GM18507 (cell line): ENCODE measurements at places on chromosomes 3 and 15.

- DNase-seq = no peak
These were observed 187.2 kb downstream of the OSBPL10 start for GRCh38 chr3:31793821-31794220.

GRCh38 chr3:138440121-138440521, 5.7 kb downstream of the ESYT3 start:
- DNase-seq = no peak

DNA sequence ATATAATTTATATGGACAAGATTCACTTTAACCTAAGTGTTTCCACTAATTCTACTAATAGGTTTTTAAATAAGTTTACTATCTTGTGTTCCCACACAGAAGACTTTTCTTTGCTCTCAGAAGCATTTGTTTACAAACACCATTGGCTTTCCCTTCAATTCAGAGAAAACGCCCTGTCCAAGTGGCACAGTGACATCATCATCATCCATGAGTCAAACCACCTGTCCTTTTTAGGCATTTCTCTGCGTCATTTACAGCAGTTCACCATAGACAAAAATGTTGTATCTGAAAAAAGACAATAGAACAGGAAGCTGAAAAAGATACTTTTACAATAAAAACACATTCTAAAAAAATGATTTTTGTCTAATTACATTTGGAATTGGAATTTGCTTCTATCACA, 9.3 kb upstream of the BCL2L10 start:
- no peak for DNase-seq

DNA sequence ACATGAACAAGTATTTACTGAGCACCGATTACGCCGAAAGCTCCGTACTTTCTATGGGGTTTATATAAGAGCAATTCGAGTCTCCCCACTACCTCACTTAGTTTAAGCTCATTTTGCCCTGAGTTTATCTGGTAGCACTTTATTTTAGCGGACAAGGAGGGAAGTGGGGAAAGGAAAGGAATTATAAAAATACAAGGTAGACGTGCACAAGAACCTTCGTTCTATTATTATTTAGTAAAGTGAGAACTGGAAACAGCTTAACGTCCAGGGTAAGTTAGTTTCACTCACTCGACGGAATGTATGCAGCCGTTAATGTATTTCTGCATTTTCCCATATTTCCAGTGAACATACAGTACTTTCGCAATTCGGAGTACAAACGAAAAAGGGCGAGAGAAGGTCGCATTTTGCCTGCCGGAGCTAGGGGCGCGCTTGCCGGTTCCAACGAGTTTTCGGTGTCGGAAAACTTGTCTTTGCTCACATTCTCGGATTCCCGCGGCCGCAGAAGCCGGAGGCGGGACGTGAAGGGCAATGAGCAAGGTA, 1.2 kb upstream of the STT3B start:
- no peak for DNase-seq

DNA sequence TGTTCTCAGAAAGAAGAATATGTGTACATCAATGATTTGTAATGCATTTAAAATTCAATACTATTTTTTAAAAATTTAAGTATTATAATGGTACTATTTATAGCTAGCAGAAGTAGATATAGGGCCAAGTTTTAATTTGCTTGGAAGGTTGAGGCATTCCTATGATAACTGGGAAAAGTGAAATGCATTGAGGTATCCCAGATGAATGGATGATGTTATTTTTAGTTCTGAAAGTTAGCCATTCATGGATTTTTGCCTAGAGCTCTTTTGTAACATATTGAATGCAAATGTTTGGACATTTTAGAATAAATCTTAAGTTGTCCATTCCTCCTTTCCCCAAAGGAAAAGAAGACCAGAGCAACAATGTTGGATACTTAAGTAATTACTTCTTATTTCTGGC, 47.6 kb downstream of the GAP43 start:
- no peak for DNase-seq

GRCh38 chr3:45330510-45331295, 57.7 kb upstream of the LARS2 start:
- no peak for DNase-seq

GRCh38 chr15:42156243-42156922, at the start of gene PLA2G4F:
TSS of gene PLA2G4F (minus strand) at chr15:42156636. CDS start at chr15:42156549, 87 bp downstream.
- no peak for DNase-seq

DNA sequence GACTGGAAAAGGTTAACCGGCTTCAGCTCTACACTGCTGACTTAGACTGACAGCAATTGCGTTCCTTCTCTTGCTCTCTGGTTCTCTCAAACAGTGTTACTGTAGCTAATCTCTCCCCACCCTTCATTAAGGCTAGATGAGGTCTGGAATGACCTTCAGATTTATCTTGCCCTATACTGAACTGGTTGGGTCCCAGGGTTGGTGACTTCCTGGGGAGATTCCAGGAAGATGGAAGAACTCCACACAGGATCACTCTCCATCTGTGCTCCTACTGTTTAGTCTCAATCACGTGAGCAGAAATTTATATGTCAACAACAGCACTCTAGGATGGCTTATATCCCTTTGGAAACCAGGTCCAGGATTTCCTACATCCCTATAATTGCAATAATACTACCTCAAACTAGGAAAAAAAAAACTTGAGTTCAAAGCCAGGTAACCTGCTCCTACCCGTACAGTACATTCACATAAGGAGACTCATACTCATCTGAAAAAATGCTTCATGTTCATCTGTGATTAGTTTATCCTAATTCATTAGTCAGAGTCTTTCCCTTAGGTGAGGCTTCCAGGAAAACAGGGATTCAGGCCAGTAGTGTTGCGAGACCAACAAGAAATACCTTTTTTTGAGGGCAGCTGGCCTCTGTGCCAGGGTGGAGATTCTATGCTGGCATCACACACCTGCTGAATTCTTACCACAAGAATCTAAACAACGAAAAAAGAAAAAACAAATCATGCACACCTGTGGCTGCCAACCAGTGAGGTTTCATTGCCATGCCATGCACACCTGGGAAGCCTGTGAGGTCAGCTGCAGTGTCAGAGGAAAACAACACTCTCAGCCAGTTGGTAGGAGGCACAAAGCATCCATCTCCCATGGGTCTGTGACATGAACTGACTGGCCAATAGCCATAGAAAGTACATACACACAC, 297.3 kb downstream of the MECOM start:
- DNase-seq = no peak

GRCh38 chr15:68412218-68412617, 19.7 kb downstream of the ITGA11 start:
- no peak for DNase-seq

- DNase-seq = no peak
These were observed 35.4 kb downstream of the GYG1 start for GRCh38 chr3:149026718-149027117.

DNA sequence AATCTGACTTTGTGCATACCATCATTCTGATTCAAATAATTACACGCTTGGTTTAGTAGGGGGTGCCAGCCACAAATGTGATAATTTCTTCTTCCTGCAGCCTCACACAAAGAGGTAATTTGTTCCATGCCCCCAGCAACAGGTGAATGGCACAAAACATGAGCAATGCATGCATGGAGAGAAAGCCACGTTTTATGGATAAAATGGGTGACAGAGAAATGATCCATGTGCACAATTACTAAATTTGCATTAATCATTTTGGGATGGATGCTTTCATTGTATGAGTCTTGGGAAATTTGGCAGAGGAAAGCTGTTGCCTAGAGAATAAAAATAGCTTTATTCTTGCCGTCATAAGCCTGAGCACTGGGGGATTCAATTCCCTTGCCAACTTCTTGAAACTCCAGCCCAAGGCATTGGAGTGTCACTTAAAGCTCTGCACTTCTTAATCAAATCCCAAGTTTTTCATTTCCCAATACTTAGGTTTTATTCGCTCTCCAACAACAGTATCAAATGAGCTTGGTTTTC, 411.6 kb downstream of the GBE1 start:
- no peak for DNase-seq

- DNase-seq = no peak
These were observed 663.7 kb downstream of the AGBL1 start for GRCh38 chr15:86743283-86743903.

- DNase-seq = no peak
These were observed 256.0 kb upstream of the STAC start for GRCh38 chr3:36124118-36124796.

GRCh38 chr15:93985925-93986324, 245.4 kb upstream of the MCTP2 start:
- no peak for DNase-seq

- DNase-seq = no peak
These were observed 210.2 kb downstream of the NR1D2 start for GRCh38 chr3:24155276-24155675.
